Heart left ventricle (tissue), 16 donors: ENCODE measurements at places on chromosomes 13 and 19.

- no peak for DNase-seq
Measured at GRCh38 chr13:28432816-28433560, 61.9 kb downstream of the FLT1 start.

- no peak for DNase-seq
Measured at GRCh38 chr19:42269478-42270345, 660 bp downstream of the CIC start.

DNA sequence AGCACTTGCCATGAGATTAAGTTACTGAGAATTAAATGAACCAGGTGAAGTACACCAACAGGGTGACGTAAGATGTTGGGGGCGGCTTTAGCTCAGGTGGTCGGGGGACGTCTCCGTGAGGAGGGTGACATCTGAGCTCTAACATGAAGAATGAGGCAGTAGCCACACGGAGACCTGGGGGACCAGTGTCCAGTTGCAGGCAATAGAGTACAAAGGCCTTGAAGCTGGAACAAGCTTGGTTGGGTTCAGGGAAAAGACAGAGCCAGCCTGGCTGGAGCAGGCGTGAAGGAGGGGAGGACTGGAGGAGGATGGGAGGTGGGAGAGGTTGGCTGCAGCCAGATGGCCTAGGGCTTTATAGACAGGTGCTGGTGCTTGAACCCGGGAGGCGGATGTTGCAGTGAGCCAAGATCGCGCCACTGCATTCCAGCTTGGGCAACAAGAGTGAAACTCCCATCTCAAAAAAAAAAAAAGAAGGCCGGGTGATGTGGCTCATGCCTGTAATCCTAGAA lies 1.6 kb downstream of the SPINT2 start:
- DNase-seq: no peak

DNA sequence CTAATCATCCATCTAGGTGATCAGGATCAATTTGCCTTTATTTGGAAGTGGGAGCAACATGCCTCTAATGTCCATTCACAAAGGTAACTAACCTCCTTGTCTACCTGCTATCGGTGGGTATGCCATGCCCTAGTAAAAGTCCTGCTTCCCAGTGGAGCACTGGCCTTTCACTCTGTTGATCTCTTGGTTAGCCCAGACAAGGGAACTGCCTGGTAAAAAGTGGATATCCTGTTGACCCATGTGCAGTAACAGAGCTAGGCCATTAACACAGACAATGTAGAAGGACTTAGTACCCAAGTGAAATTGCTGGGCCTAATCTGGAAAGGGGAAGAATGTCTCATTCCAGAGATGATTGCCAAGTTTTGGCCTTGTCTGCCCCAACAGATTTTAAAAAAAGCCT lies 171.5 kb upstream of the CSNK1A1L start:
- no peak for DNase-seq

GRCh38 chr13:19601749-19602725 lies 31.4 kb upstream of the MPHOSPH8 start:
- DNase-seq: peak; percentile 36

DNA sequence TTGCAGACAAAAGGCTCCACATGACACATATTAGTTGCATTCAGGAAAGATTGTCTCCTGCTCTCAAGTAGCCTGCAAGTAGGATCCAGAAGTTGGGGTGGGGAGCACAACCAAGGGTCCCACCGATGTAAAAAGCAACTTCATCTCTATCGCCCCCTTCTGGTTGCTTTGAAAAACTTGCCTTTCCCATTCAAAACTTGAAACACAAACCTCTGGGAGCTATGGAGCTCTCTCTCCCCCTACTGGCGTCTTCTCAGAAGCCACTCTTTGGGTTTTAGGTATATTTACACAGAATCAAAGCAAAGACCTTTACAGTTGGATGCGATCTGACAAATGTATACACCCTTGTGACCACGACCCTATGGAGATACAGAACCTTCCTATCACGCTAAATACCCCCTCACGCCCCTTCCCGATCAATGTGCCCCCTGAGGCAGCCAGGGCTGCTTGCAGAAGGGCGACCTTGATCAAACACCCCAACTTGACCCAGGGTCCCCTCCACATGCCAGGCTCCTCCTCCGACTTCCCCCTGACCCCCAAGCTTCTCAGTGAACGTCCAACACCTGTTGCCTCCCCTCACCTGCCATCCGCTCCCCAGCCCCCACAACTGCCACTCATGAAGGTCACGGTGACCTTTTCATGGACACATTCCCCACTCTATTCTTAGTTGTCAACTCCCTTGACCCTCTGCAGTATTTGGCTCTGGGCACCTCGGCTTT lies 10.1 kb downstream of the NOSIP start:
- no peak for DNase-seq

GRCh38 chr13:109646423-109646822 lies 140.0 kb downstream of the IRS2 start:
- no peak for DNase-seq

DNA sequence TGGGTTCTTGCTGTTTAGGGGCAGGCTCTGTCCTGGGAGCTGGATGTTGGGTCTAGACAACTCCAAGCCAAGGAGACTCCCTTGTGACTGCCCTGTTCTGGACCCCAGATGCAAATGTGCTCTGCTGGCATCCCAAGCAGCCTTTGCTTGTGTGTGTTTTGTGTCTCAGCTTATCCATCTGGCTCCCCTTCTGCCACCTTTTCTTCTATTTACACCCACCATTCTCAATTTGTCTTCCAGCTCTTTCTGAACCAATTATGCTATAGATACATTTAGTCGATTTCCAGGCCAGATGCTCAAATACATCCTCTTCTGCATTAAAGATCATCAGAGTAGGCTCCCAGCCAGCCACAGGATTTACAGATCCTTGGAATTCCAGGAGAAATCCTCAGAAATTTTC lies 115.0 kb upstream of the SLC7A1 start:
- no peak for DNase-seq

DNA sequence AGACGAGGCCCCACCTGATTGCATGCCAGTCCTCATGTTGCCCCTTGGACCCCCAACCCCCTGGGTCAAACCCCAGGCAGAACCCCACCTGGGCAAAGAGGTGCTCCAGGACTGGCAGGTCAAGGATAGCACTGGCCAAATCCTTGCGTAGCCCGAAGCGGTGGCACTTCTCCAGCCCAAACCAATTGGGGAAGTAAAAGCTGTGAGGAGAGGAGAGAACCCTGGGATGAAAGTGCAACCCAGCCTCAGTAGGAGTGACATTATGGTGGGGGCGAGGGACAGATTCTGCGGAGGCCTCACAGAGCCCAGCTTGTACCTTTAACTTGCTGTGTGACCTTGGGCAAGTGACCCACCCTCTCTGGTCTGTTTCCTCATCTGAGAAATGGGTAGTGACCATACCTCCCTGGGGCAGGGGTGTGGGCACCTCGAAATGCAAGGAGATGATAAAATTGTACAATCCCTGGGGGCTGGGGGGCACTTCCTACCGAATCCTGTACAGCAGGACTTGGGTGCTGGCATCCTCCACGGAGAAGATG lies 4.4 kb downstream of the JAK3 start:
- no peak for DNase-seq

DNA sequence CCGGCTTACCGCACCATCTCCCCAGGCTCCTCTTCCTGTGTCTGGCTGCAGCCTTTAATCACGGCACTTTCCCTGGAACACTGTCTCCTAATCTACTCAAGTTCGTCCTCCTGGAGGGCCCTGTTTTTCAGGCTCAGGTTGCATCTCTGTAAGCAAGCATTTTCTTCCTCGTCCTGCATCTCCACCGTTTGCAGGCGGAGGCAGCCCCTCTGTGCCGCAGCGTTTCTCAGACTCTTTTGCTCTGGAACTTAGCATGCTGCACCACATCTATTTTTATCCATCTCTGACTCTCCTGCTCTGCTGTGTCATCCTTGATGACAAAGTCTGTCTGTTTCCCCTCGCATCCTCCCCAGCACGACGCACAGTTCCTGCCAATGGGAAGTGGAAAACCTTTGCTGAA lies 117.5 kb downstream of the ATP8A2 start:
- DNase-seq: no peak

DNA sequence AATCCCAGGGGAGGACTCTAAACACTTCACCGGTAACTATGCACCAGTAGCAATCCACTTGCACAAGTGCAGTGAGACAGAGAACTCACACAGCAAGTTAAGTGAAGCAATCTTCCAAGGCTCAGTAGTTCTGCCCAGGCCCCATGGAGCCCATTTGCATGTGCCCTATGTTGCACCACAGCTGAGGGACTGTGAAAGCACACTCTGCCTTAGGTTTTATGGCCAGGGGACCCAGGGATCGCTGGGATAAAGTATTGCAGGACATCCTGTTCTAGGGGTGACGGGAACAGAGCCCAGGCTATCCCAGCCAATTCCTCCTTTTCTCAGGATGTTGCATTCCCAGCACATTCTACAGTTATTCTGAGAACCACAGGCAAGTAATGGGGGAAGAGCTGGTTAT lies 6.0 kb upstream of the AMER2 start:
- no peak for DNase-seq

DNA sequence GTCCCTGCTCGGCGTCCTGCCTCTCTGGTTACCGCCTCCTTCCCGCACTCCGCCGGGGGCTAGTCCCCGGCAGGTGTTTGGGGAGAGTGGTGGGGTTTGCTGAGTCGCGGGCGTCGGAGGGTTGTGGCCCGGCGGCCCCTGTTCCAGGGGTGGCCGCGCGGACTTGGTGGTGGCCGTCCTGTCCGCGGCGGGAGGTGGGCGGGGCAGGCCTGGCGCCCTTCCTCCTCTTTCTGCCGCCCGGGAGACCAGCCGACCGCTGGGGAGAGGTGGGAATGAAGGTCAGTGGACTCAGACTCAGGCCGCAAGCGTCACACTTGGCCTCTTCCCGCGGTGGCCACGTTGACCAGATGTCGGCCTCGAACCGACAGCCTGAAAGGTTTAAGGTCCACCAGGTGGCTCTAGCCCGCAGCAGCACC lies 61.8 kb downstream of the ZNF723 start:
- no peak for DNase-seq

GRCh38 chr13:114309806-114310410 lies 4.4 kb upstream of the CHAMP1 start:
- no peak for DNase-seq

GRCh38 chr19:32392901-32393300 lies 12.7 kb upstream of the DPY19L3 start:
- no peak for DNase-seq

GRCh38 chr19:31519908-31520307 lies 170.7 kb upstream of the TSHZ3 start:
- DNase-seq: no peak

DNA sequence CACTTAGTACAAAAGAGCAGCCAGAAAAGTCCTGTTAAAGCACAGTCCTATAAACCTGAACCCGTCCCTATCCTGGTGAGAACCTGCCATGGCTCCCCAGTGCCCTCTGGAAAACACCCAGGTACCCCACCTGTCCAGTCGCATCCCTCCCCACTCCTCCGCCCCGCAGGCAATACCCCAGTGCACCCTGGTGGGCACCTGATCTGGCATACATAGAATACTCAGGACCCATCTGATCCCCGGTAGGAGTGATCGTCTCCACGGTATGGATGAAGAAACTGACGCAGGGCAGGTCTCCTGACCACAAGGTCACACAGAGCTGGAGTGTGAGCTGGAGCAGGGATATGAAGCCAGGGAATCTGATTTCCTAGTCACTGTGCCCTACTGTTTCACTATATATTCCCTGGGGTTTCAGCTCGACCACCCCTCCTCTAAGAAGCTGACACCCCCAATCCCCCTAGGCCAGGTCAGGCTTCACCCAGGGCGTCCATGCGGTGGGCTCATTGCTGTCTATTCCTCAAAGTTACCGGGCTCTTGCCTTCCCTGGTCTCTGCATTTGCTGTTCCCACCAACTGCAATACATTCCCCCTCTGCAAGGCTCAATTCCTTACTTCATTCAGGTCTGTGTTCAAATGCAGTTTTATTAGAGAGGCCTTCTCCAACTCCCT lies 12.6 kb downstream of the FBXO46 start:
- no peak for DNase-seq

DNA sequence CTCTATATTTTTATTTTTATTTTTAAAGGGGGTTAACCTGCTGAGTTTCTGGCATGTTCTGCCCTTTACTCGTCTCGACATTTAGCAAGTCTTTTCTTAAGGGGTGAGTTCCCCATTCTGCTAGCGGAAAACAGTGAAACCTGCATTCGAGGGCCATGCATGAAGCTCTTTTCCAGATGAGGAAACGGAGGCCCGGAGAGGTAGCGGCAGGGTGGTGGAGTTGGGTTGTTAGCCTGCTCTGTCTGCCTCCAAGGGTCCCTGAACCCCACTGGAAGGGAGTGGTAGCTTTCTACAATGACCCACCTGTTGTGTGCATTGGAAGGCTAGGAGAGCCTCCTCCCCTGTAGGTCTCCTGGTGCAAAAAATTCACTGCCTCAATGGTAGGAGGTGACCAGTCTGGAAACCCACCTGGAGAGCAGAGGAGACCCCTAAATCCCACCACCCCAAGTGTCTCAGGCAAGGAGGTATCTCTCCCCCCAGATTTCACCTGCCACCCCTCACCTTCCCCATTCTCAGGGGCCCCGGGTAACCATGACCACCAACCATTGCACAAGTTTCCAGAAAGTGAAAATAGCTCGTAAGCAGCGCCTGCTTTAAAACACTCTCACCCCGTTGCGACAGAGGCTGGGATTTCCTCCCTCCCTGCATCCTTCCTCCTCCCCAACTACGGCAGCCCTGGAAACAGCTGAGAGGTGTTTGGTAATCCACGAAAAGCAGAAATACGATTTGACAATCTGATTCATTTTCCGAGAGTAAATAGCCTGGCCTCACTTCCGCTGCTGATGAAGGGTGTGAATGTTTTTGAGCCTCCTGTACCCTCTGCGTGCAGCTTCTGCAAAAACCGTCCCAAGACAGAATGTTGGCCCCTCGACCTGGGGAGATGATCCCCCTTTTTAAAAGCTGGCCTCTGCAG lies 3.5 kb downstream of the KLF2 start:
- peak; percentile 74 for DNase-seq

GRCh38 chr19:35142606-35143230 lies 337 bp upstream of the FXYD7 start:
- DNase-seq: peak; percentile 43

- DNase-seq: no peak
Measured at GRCh38 chr13:28510542-28510941, 15.6 kb upstream of the FLT1 start.

DNA sequence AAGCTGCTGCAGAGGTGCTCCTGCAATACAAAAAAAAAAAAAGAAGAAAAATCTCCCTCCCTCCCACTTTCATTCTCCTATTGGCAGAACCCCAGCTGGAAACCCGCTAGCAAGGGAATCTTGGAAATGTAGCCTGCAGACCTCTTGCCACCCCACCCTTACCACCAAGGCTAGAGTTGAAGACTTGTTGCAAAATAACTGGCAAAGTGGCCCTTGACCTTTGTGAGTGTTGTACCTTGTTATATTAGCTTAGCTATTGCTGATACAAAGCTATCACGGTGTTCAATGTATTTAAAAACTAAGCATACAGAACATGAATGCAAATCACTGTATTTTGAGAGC lies 57.5 kb upstream of the KCTD4 start:
- DNase-seq: no peak

GRCh38 chr13:71219698-71220415 lies 647.1 kb downstream of the DACH1 start:
- DNase-seq: no peak

- no peak for DNase-seq
Measured at GRCh38 chr19:4389511-4390016, 10.8 kb downstream of the SH3GL1 start.
